ENCODE measurements at places on chromosomes 16 and 17. TPM values are rescaled to one million over a fixed set of nuclear protein-coding genes. Genes with fewer than 3 reads are reported as not detected.
A peak's percentile ranks its signal among the peaks of the same experiment; 100 is the strongest.

- peak; percentile 89 for DNase-seq
These were observed at the start of gene TLCD1 for GRCh38 chr17:28726226-28726626. TLCD1 (minus strand) TSS chr17:28726233; CDS start chr17:28726097, 136 bp downstream.

The HS3ST4 gene
- total RNA-seq, result not detected

GRCh38 chr16:263944-264343 is 11.8 kb downstream of the RGS11 start:
- DNase-seq, result no peak

The COX10 gene
- total RNA-seq, result 15.6 TPM

- DNase-seq, result no peak
These were observed 8.9 kb downstream of the DUS2 start for GRCh38 chr16:68031951-68032350.

The IGSF6 gene
- not detected for total RNA-seq

The SMARCE1 gene
- 137 TPM for total RNA-seq

The CCL17 gene
- total RNA-seq, result not detected

DNA sequence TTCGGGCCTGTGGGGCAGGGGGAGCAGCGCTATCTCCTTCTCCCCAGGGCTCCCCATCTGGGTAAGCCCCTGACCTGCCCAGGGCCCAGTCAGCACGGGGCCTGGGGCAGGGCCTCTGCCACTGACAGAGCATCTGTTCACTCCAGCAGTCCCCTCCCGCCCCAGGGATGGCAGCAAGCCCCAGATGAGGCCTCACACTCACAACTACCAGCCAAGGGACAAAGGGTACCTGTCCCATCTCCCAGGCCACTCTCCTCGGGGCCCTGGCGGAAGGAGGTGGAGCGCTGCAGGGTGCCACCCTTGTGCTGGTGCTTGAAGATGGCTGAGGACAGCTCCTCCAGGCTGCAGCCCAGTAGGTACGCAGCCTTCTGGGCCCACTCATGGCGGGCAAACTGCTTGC is 64.8 kb downstream of the MYO18A start:
- no peak for DNase-seq

GRCh38 chr17:38428643-38429371 is 543 bp downstream of the ARHGAP23 start:
- no peak for DNase-seq

- DNase-seq, result no peak
These were observed 46.9 kb upstream of the CBFA2T3 start for GRCh38 chr16:89023621-89024511.

- no peak for DNase-seq
These were observed 24.3 kb downstream of the GP2 start for GRCh38 chr16:20303012-20303411.

The REXO5 gene
- total RNA-seq, result 4.2 TPM

- no peak for DNase-seq
These were observed 7.4 kb downstream of the SMCR8 start for GRCh38 chr17:18322522-18322921.

DNA sequence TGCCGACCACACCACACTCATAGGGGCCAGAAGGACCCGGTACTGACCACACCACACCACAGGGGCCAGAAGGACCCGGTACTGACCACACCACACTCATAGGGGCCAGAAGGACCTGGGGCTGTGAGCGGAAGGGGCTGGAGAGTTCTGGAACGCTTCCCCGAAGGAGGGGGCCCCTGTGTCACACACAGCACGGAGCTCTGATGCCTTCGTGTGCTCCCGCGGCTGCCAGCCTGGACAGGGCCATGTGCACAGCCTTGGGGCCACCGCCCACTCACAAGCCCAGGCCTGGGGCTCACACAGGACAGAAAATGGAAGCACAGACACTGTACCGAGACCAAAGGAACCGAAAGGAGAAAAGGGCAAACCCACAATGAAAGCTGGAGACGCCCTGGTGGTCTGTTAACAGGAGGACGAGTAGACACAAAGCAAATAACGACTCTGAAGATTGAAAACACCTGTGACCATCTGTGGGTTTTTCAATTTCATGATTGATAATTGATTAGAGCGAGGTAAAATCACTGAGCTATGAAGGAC is 106.5 kb upstream of the METRNL start:
- no peak for DNase-seq

DNA sequence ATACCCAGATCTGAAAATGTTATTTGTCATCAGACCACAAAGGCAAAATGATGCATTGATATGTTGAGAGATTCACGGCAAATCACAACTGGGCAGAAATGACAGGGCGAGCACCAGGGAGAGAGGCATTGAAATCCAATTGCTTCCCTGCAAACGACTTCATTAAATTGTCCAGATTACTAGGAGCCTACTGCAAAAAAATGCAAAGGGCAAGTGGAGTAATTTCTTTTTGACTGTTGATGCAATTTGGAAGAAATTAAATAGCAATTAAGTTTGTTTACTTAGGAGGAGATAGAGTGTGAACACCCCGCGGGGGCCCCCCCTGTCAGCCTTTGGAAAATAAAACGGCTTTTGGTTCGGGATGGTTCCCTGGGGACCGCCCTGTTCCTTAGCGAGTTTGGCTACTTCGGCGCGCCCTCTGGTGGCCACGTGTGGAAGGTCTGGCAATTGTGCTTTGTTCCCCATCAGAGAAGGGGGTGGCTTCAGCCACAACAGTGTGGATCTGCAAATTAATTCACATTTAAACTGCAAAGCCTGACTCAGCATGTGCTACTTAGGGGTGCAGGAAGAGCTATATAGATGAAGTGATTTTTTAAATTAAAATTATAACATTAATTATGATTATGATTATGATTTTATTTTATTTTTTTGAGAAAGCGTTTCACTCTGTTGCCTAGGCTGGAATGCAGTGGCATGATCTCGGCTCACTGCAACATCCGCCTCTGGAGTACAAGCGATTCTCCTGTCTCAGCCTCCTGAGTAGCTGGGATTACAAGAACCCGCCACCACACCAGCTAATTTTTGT is 14.5 kb upstream of the TMC7 start:
- DNase-seq, result peak; percentile 95

DNA sequence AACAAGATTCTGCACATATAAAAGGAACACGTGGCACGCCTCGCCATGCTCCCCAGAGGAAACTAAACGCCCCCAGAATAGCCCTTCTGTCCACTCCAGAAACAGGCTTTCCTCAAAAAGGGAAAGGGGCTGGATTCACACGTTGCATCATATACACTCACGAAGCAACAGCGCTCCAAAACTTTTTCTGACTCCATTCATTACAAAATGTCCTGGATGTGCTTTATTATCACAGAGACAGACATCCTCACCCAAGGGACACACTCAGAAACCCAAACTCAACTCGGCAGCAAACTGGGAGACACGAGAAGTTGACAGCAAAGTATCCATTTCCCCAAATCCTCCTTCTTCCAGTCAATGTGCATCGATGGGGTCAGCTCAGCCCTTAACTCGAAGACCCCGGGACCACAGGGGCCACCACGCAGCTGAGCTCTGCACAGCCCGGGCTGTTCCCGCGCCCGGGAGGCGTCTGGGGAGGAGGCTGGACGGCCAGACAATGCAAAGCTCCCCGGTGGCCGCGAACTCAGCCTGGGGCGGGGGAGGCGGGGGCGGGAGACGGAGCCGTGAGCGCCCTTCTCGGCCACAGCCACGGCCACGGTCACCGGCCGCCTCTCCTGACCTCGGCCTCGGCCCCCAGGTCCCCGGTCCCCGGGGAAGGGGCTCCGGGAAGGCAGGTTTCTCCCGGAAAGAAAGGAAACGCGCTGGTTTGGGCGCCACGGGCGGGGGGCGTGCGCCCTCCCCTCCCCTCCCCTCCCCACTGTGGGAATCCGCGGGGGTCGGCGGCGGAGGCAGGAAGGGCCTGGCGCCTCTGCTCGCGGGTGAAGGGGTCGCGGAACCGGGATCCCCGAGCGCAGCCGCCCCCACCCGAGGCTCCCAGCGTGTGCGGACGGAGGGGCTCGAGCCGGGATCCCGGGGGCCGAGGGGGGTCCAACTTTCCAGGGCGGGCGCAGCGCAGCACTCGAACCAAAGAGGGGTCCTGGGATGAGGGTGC is 1.2 kb downstream of the NXN start:
- no peak for DNase-seq

- no peak for DNase-seq
These were observed 4.7 kb downstream of the SOCS3 start for GRCh38 chr17:78355045-78355641.

DNA sequence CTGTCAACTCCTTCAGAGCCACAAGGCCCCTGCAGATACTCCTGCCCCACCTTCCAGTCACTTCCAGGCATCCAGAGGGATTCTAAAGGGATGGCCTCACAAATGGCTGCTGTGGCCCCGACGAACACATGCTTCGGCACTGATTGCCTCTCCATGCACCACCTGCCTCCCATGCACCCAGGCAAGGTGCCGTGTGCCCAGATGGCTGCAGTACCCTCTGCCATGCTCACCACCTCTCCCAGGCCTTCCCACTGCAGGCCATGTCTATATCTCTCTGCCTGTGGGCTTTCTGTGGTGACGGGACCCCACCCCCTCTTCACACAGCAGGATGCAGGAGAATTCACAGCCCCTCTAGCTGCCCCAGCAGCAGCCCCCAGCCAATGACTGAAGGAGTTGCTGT is 27.9 kb upstream of the LYRM9 start:
- DNase-seq, result no peak

- no peak for DNase-seq
These were observed 33.3 kb downstream of the RANBP10 start for GRCh38 chr16:67773099-67773498.

- DNase-seq, result no peak
These were observed 10.3 kb downstream of the HIC1 start for GRCh38 chr17:2064980-2065785.

DNA sequence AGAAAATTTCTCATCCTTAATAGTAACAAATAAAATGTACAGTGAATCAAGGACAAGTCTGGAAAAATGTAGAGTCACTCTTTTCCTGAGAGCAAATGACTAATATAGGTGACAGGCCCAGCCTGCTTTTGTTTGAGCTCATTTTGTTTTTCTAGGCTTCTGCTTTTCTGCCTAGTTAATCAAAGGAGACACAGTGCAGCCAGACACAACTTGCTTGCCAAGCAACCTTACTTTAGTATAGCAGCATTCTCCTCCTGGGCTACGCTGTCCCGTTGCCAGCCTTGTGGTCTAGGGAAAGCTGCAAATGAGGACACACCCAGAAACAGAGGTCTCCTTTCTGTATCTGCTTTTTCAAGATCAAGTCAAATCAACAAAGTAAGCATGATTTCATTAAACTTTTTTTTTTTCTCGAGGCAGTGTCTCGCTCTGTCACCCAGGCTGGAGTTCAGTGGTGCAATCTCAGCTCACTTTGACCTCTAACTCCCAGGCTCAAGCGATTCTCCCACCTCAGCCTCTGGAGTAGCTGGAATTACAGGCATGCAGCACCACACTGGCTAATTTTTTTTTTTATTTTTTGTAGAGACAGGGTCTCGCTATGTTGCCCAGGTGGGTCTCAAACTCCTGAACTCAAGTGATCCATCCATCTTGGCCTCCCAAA is 17.2 kb downstream of the GINS3 start:
- DNase-seq, result no peak

DNA sequence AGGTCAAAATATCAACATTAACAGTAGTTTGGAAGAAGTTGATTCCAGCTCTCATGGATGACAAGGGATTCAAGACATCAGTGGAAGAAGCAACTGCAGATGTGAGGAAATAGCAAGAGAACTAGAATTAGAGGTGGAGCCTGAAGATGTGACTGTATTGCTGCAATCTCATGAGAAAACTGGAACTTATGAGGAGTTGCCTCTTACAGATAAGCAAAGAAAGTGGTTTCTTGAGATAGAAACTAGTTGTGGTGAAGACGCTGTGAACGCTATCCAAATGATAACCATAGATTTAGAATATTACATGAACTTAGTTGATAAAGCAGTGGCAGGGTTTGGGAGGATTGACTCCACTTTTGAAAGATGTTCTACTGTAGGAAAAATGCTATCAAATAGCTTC is 67.8 kb downstream of the GOSR1 start:
- no peak for DNase-seq

- DNase-seq, result no peak
These were observed 30.5 kb downstream of the CNGB1 start for GRCh38 chr16:57940382-57940966.

- no peak for DNase-seq
These were observed 136.3 kb upstream of the CHMP6 start for GRCh38 chr17:80855196-80855947.

GRCh38 chr16:16047761-16048160 is 98.3 kb downstream of the ABCC1 start:
- no peak for DNase-seq

DNA sequence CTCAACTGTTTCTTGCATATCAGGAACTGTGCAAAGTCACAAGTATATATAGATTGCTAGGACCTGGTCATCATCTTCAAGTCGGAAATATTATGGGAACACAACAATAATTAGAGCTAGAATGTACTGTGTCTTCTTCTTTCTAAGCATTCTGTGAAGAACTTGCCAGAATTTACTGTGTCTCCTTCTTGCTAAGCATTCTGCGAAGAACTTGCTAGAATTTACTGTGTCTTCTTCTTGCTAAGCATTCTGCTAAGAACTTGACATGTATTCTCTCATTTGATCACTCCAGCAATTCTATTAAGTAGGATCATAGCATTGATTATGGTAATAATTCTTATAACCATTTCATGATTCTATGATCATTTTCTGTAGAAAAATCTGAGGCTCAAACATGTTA is 231.7 kb downstream of the FOXL1 start:
- no peak for DNase-seq

GRCh38 chr17:78670850-78671725 is 93.9 kb upstream of the DNAH17 start:
- no peak for DNase-seq

The MC1R gene
- total RNA-seq, result 6.5 TPM

GRCh38 chr17:47009759-47010594 is 30.9 kb upstream of the RPRML start:
- no peak for DNase-seq

DNA sequence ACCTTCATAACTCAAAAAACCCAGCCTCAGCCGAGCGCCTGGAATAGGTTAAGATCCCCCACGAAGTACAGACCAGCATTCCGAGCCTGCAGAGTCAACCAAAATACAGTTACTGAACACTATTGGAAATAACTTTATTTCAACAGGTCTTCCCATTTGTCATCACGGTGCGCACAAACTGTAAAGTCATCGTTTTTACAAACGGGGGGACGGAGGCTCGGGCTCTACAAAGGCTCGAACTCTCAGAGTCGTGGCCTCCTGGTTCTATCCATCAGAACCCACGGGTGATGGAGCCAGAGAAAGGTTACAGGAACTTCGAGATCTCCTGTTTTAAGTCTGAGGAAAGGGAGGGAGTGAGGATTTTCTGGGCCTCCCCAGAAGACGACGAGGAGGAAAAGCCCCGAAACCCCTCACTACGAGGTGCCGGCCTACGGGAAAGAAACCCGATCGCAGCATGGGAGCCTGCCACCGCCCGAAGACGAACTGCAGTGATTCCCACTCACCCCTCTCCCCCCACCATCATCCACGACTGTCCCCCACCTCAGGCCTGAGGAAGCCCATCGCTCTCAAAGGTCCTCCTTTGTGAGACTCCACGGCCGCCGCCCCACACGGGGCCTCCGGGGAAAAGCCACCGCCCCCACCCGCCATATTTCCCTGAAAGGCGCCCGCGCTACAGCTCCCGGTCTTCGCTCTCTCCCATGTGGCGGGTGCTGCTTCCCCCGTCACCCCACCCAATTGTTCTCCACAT is 917 bp downstream of the YWHAE start:
- no peak for DNase-seq

GRCh38 chr17:47802341-47803022 is 19.1 kb downstream of the OSBPL7 start:
- DNase-seq, result no peak

- no peak for DNase-seq
These were observed 78.1 kb downstream of the SKAP1 start for GRCh38 chr17:48351911-48352332.

GRCh38 chr17:78573955-78574354 is 3.2 kb downstream of the DNAH17 start:
- DNase-seq, result no peak

The TBC1D3K gene
- not detected for total RNA-seq

The GNAO1 gene
- 0.56 TPM for total RNA-seq

The ST6GALNAC2 gene
- 1.9 TPM for total RNA-seq

All from osteocyte (in vitro differentiated cells).